ENCODE measurements at places on chromosomes 5 and 9. TPM values are rescaled to one million over a fixed set of nuclear protein-coding genes. Genes with fewer than 3 reads are reported as not detected.

Gene SLC36A2
- total RNA-seq: not detected

Gene SV2C
- total RNA-seq: not detected

Gene ALDH1A1
- total RNA-seq: 1.0 TPM

Gene NUDCD2
- total RNA-seq: 34.0 TPM

Gene ACTBL2
- not detected for total RNA-seq

Gene PJA2
- total RNA-seq: 57.2 TPM

Gene ANKRD33B
- 1.0 TPM for total RNA-seq

- DNase-seq: no peak
- H3K4me3 ChIP-seq: no peak overlapping the region
- H3K27me3 ChIP-seq: no peaks in the 10 kb centered on the region
- peaks cover 5% of the 10 kb centered on the region for H3K36me3 ChIP-seq
- no peaks in the 10 kb centered on the region for H3K4me1 ChIP-seq
Measured at GRCh38 chr5:178215280-178216002, 11.1 kb downstream of the HNRNPAB start.

- no peak for DNase-seq
- H3K27ac ChIP-seq: no peak overlapping the region
- H3K27me3 ChIP-seq: no peaks in the 10 kb centered on the region
- H3K4me3 ChIP-seq: no peak overlapping the region
Measured at GRCh38 chr9:69637817-69638200, 34.4 kb downstream of the APBA1 start.

GRCh38 chr9:28922891-28923290 is 1349.6 kb upstream of the C9orf72 start:
- no peak for DNase-seq
- H3K27ac ChIP-seq: no peak overlapping the region
- no peaks in the 10 kb centered on the region for H3K27me3 ChIP-seq
- no peaks in the 10 kb centered on the region for H3K4me1 ChIP-seq
- H3K4me3 ChIP-seq: no peak overlapping the region
- no peaks in the 10 kb centered on the region for H3K36me3 ChIP-seq

DNA sequence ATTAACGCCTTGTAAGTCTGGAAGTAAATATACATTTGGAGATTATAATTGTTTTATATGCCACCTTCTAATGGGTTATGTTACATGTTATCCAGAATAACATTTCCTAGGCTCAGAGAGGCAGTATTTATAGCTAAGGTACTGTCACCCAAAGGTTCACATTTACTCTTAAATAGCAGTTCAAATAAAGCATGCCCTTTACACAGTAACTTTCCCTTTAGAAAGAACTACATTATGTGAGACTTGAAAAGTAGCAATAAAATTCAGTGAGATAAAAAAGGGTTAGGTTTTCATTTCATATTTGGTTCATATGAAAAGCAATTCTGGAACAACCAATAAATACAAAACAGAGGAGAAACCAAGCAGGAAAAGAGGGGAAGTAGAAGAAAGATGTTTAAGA is 35.1 kb downstream of the SKIC3 start:
- H3K27ac ChIP-seq: no peak overlapping the region
- H3K27me3 ChIP-seq: no peaks in the 10 kb centered on the region
- no peaks in the 10 kb centered on the region for H3K4me1 ChIP-seq
- no peak overlapping the region for H3K4me3 ChIP-seq

- H3K36me3 ChIP-seq: peaks cover 7% of the 10 kb centered on the region
- DNase-seq: no peak
- no peak overlapping the region for H3K4me3 ChIP-seq
- H3K27me3 ChIP-seq: no peaks in the 10 kb centered on the region
- H3K27ac ChIP-seq: no peak overlapping the region
Measured at GRCh38 chr5:36181774-36182173, 29.9 kb downstream of the SKP2 start.

GRCh38 chr9:63817622-63818518 is 1467.1 kb downstream of the FOXD4L5 start:
- H3K4me1 ChIP-seq: peaks cover 7% of the 10 kb centered on the region
- H3K4me3 ChIP-seq: peak overlapping the region; percentile 63
- peak; percentile 42 for DNase-seq
- H3K27me3 ChIP-seq: no peaks in the 10 kb centered on the region
- no peaks in the 10 kb centered on the region for H3K36me3 ChIP-seq

DNA sequence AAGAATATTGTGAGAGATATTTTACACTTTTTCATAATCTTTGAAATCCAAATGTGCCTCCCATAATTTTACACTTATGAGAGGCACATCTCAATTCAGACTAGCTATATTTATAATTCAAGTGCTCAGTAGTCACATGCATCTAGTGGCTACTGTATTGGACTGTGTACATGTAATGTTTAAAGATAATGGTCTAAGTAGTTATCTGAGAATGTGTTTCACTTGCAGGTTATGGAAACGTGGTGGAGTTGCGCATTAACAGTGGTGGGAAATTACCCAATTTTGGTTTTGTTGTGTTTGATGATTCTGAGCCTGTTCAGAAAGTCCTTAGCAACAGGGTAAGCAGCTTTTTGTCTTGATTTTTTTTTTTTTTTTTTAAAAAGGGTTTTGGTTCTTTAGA is 28.8 kb downstream of the G3BP1 start:
- H3K36me3 ChIP-seq: peaks cover 40% of the 10 kb centered on the region
- H3K4me1 ChIP-seq: no peaks in the 10 kb centered on the region
- DNase-seq: no peak
- no peak overlapping the region for H3K27ac ChIP-seq

GRCh38 chr5:159907689-159908590 is 8.3 kb upstream of the ADRA1B start:
- DNase-seq: no peak
- H3K4me1 ChIP-seq: no peaks in the 10 kb centered on the region
- H3K27ac ChIP-seq: no peak overlapping the region
- no peaks in the 10 kb centered on the region for H3K27me3 ChIP-seq
- no peaks in the 10 kb centered on the region for H3K36me3 ChIP-seq

DNA sequence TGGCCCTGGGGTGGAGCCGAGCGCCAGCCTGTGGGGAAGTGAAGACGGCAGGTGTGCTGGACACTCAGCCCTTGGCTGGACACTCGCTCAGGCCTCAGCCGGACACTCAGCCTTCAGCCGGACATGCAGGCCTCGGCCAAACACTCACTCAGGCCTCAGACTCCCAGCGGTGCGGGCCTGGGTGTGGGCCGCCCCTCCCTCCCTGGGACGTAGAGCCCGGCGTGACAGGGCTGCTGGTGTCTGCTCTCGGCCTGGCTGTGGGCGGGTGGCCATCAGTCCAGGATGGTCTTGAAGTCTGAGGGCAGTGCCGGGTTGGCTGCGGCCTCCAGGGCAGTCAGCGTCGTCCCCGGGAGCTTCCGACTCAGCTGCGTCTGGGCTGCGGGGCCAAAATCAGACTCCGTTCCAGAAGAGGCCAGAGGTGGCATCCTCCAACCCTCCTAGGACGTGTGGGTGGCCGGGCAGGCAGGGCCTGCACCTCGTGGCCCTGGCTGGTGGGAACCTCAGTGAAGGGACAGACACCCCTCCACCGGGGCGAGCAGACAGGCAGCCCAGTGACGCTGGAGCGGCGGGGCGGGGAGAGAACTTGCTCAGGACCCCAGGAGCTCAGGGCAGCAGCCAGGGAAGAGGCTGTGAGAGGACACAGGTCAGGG is 28.4 kb downstream of the SLC6A18 start:
- no peaks in the 10 kb centered on the region for H3K36me3 ChIP-seq
- peaks cover 9% of the 10 kb centered on the region for H3K4me1 ChIP-seq
- no peak overlapping the region for H3K27ac ChIP-seq

- H3K4me3 ChIP-seq: peak overlapping the region; percentile 83
- no peaks in the 10 kb centered on the region for H3K27me3 ChIP-seq
- H3K4me1 ChIP-seq: peaks cover 11% of the 10 kb centered on the region
Measured at GRCh38 chr5:102753889-102754766, 977 bp upstream of the PAM start.

GRCh38 chr9:108551030-108551841 is 304.6 kb downstream of the ACTL7B start:
- H3K27ac ChIP-seq: no peak overlapping the region
- no peak for DNase-seq
- no peak overlapping the region for H3K4me3 ChIP-seq
- no peaks in the 10 kb centered on the region for H3K4me1 ChIP-seq

GRCh38 chr9:33445389-33446239 is 1.8 kb downstream of the AQP3 start:
- peak overlapping the region; percentile 86 for H3K4me3 ChIP-seq
- peak; percentile 25 for DNase-seq
- H3K27me3 ChIP-seq: no peaks in the 10 kb centered on the region
- peaks cover 27% of the 10 kb centered on the region for H3K4me1 ChIP-seq

GRCh38 chr9:100190339-100190738 is 91.3 kb downstream of the INVS start:
- DNase-seq: no peak
- no peaks in the 10 kb centered on the region for H3K4me1 ChIP-seq
- H3K4me3 ChIP-seq: no peak overlapping the region
- H3K27me3 ChIP-seq: no peaks in the 10 kb centered on the region
- H3K36me3 ChIP-seq: no peaks in the 10 kb centered on the region

DNA sequence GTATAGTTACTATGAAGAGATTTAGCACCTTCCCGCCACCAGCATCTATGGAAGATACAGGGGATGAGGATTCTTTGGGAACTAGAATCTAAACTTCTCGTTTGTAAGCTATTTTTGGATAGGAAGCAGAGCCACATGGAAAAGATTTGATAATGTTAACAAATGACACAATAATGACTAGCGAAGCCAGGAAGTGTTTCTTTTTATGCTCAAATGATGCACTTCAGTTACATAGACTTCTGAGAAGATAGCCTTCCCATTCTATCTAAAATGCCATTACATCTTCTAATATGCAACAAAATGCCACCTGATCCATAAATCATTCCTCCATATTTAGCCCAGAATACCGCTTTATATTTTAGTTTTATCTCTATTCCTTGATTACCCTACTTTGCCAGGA is 17.0 kb upstream of the TNC start:
- no peak overlapping the region for H3K27ac ChIP-seq
- peaks cover 4% of the 10 kb centered on the region for H3K27me3 ChIP-seq
- no peak overlapping the region for H3K4me3 ChIP-seq
- DNase-seq: no peak
- H3K4me1 ChIP-seq: no peaks in the 10 kb centered on the region
